ENCODE measurements at places on chromosomes 16 and 17.

DNA sequence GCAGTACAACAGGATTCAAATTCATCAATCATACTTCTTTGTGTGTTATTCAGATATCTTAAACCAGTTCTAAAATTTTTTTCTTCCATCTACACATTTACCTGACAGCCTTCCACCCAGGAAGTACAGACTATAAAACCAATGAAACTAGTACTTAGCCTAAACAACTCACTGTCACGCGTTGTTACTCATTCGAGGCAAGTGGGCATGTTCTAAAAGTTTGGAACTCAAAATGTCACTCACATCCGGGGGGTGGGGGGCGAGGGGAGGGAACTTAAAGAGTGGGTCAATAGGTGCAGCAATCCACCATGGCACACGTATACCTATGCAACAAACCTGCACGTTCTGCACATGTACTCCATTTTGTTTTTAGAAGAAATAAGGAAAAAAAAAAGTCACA, 90.4 kb upstream of the PLEKHM1 start:
- DNase-seq: no peak

DNA sequence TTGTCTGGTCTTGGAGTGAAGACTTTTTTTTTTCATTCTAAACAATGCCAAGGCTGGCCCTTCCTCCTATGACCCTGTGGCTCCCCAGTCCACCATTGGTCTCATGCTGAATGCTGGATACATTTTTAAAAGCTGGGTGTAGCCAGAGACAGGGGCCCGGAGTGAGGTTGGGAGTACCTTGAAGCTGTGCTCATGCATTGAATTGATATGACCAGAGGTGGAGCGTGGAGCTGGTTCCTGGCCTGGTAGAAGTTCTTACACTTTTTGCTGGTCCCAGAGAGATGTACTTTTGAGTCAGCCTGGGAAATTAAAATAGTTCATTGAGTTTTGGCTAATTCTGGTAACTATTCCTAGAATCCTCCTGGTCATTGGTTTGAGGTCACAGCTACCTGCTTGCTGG, 83.6 kb downstream of the CMIP start:
- DNase-seq: no peak

GRCh38 chr16:49809062-49809461, 46.9 kb downstream of the ZNF423 start:
- DNase-seq: no peak

- no peak for DNase-seq
These were observed 18.6 kb downstream of the PSMD12 start for GRCh38 chr17:67347826-67348225.

DNA sequence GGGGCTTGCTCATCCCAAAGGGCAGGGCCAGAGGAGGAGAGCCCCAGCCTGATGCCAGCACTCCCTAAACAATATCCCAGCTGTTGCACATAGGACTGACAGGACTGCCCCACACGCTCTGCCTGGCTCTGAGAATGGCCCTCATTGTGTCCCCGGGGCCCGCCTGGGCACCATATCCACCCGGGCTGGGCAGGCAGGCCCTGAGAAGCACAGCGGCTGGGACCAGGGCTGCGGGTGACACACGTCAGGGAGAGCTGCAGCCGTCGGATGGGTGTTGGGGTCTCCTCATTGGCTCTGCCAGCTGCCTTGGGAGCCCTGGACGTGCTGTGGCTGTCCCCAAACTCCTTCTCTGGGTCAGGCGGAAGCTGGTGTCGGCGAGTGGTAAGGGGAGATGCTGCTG, 4.2 kb downstream of the BCAR1 start:
- no peak for DNase-seq

GRCh38 chr16:3646348-3646920, 8.1 kb upstream of the DNASE1 start:
- DNase-seq: peak; percentile 65

GRCh38 chr17:39701012-39701783, 1.3 kb downstream of the ERBB2 start:
- no peak for DNase-seq

DNA sequence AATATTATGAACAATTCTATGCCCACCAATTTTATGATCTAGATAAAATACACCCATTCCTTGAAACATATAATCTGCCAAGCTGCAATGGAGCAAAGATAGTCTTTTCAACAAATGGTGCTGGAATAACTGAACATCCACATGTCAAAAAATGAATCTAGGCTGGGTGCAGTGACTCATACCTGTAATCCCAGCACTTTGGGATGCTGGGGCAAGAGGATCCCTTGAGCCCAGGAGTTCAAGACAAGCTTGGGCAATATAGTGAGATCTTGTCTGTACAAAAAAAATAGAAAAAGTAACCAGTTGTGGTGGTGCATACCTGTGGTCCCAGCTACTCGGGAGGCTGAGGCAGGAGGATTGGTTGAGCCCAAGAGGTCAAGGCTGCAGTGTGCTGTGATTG, 92.5 kb downstream of the N4BP1 start:
- no peak for DNase-seq

DNA sequence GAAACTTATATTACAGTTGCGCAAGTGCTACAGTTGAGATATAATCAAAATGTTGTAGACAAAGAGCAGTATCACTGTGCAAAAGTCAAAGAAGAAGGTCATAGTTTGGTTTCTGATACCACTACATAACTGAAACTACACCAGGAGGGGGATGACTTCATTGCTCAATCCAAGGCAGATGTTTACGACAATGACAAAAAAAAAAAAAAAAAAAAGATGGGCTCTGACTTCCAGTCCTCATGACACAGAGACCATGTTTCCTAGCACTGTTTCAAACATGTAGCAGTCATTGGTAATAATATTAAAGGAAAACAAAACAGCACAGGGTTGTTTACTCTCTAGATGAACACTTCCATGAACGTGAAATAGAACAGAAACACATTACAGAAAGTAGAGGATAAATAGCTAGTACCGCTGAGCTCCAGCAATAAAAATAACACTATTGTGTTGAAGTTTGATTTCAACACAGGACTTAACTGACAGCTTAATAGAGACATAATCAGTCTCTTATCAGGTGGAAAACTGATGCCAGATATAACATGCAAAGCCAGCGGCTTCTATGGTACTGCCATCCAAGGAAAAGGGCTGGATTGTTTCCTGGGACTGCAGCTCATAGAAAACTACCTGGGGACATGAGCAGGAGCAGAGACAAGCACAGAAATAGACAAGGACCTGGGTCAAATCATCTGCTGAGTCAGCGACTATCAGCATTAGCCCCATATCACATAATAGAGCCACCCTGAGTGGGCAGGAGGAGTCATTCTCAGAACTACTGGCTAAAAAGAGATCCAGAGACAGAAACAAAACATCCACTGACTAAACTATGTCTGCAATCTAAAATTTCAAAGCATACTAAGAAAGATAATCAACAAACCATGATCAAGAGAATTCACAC, 463.6 kb upstream of the SOX9 start:
- no peak for DNase-seq

GRCh38 chr16:12215277-12216105, 239.0 kb downstream of the SNX29 start:
- no peak for DNase-seq

GRCh38 chr16:85355515-85355837, 243.2 kb upstream of the CIBAR2 start:
- no peak for DNase-seq

DNA sequence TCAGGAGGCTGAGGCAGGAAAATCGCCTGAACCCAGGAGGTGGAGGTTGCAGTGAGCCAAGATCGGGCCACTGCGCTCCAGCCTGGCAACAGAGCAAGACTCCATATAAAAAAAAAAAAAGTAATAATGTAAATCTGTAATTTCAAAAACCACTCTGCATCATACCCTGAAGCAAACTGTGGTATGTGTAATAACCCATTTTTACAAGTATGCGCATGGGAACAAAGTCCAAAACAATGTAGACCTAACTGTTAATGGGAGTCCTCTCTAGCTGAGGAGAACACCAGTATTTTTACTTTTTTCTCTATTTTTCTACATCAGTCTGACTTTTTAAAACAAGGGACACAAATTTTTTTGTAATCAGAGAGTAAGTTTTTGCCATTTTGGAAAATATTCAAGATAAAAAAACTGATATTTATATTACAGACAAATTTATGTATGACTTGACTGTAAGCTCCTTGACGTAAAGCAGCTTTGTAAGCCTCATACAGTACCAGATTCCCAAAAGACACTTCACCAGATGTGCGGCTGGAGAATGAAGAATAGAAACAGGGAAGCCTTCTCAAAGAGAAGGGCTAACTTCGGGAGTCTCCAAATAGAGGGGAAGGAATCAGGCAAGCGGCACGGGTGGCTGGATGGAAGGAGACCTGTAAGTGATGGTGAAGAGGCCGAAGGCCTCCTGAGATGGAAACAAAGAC, 25.7 kb downstream of the CMTM4 start:
- no peak for DNase-seq

DNA sequence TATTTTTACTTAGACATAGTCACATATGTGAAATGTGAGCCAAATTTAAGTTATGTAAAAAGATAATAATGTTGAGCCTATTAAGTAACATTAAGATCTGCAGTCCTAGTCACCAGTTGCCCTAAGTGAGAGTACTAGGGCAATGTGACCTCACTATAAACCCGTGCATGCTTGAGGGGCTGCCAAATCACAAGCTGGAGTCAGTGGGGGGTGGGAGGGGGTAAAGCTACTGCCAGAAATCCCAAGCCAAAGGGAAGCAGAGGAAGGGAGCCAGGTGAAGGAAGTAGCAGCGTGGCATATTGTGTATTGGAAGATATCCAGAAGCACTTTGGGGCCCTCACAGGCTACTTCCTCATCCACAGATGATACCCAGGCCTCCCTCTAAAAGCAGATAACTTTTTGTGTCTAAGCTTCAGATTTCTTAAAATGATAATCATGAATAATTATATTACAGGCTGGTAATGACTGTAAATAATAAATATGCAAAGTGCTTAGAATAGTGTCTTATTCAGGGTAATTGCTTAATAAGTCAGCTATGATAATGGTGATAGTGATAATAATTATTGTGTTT, 134.1 kb downstream of the CA10 start:
- DNase-seq: peak; percentile 54

GRCh38 chr16:56041556-56042140, 149.6 kb upstream of the GNAO1 start:
- DNase-seq: peak; percentile 64

GRCh38 chr17:11035681-11036080, 197.8 kb upstream of the PIRT start:
- no peak for DNase-seq

DNA sequence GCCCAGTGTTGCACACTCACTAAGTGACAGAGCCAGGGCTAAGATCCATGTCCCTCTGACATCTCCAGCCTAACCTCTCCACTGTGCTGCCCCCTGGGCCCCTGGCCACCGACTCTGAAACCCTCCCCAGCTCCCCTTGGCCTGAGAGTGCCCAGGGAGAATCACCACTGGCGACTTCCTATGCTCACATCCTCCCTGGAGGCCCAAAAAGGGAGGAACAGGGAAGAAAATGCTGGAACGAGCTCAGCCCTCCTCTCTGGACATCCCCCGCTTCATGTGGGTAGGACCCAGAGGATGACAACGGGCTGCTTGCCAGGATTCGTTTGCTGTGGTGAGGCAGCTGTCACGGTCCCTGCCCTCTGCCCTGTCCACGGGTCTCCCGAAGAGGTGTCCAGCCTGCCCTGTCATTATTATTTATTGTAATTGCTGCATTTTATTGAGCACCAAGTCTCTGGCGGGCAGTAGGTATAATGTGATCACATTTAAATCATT, 153.5 kb upstream of the RPL38 start:
- DNase-seq: no peak

GRCh38 chr16:13835935-13836730, 83.8 kb upstream of the ERCC4 start:
- DNase-seq: no peak

DNA sequence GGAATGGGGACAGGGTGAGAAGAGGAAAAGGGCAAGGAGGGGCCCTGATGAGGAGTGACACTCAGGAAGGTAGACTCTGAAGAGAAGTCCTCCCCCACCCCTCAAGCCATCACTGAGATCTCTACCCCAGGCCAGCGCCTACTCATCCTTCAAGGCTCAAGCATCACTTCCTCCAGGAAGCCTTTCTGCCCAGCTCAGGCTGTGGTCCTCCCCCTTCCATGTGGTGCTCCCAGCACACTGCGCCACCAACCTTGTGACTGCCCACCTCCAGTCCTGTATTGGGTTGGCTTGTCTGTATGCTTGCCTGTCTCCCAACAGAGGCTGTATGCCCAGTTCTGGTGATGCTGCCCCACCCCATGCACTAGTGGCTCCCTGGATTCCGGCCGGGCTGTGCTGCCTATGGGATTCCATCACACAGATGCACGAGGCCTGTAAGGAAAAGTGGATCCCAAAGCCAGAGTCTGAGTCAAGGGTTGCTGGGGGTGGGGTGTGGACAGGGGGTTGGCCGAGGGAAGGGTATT, 19.8 kb upstream of the ZFP90 start:
- DNase-seq: no peak
